ENCODE measurements at places on chromosomes 1 and 21. TPM values are rescaled to one million over a fixed set of nuclear protein-coding genes. Genes with fewer than 3 reads are reported as not detected.

DNA sequence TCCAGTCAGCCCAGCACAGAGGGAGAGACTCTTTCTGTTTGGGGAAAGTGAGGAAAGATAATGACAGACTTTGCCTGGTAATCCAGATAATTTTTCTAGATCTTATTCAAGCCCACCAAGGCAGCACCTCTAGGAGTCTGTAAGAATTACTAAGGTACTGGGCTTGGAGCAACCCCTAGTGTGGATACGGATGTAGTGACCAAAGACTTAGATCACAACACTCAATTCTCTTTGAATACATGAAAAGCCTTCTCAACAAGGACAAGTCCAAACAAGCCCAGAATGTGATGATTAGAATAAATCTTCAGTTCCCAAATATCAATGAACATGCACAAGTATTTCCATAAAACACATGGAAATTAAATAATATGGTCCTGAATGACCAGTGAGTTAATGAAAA is 206.9 kb downstream of the MRPL39 start:
- no peak for DNase-seq

- DNase-seq: no peak
Observed at GRCh38 chr1:101264697-101265096, 27.9 kb downstream of the S1PR1 start.

GRCh38 chr1:246860401-246860800 is 71.3 kb downstream of the AHCTF1 start:
- DNase-seq: no peak

Gene SUSD4
- 30.6 TPM for total RNA-seq

- no peak for DNase-seq
Observed at GRCh38 chr1:185819798-185820197, 85.6 kb downstream of the HMCN1 start.

Gene NCAM2
- total RNA-seq: 1.9 TPM

Gene SPRR5
- not detected for total RNA-seq

- no peak for DNase-seq
Observed at GRCh38 chr1:100325415-100326324, 26.6 kb upstream of the CDC14A start.

Gene A3GALT2
- total RNA-seq: not detected

- DNase-seq: no peak
Observed at GRCh38 chr1:20339811-20340457, 49.3 kb downstream of the VWA5B1 start.

Gene MRPL39
- 19.9 TPM for total RNA-seq

- DNase-seq: no peak
Observed at GRCh38 chr1:217494767-217495166, 136.1 kb downstream of the GPATCH2 start.

- DNase-seq: no peak
Observed at GRCh38 chr1:218679391-218679790, 334.3 kb downstream of the TGFB2 start.

DNA sequence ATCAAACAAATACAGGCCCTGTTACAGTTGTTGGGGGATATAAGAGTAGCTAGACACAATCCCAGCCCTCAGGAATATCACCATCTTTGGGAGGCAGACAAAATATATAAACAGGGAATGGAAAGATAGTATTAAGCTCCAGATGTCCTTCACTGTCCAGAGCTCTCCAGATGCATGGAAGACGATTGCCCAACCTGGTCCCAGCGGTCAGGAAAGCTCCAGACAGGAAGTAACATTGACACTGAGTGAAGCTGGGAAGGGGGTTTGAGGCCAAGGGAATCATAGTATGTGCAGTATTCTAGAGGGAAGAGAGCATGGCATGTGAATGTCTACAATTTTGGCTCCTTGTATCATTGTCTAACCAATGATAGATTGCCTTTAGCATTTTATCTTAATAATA is 173.9 kb upstream of the HOOK1 start:
- DNase-seq: no peak

- DNase-seq: no peak
Observed at GRCh38 chr1:229538945-229539344, 19.6 kb downstream of the ABCB10 start.

GRCh38 chr1:202348005-202348508 is 442 bp upstream of the PPP1R12B start:
- DNase-seq: no peak

Gene KIRREL1
- 37.2 TPM for total RNA-seq

- no peak for DNase-seq
Observed at GRCh38 chr1:9286556-9286955, 6.1 kb upstream of the SPSB1 start.

- DNase-seq: peak; percentile 62
Observed at GRCh38 chr1:218459878-218460711, 115.0 kb downstream of the TGFB2 start.

DNA sequence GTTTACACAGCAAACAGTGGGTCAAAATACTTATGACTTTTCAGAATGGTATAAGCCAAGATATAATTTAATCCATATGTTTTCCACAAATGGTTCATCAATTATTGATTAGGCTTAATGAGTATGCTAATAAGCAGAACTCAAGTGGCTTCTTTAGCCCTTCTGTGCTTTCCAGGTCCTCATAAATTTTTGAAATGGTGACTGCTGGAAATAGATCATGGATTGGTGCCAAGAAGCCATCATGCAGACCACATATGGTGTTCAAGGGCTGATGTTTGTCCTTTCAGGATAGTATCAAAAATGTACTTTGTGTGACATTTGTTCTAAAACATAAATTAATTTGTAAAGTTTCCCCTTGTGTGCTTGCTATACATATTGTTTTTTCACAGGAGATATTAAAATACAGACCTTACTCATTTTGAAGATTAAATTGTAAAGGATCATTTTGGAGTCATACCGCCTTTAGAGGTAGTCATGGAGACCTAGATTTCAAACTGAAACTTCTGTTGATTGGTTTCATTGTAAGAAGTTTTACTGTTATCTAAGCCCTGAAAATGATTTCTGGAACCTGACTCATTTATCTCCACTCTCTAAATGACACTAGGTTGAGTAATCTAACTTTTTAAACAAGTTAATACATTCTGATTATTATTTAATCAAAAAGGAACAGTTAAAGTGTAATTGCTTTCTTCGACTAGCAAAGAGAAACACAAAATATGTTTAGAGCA is 507.9 kb downstream of the PLA2G4A start:
- DNase-seq: no peak

Gene AUNIP
- total RNA-seq: 0.45 TPM

DNA sequence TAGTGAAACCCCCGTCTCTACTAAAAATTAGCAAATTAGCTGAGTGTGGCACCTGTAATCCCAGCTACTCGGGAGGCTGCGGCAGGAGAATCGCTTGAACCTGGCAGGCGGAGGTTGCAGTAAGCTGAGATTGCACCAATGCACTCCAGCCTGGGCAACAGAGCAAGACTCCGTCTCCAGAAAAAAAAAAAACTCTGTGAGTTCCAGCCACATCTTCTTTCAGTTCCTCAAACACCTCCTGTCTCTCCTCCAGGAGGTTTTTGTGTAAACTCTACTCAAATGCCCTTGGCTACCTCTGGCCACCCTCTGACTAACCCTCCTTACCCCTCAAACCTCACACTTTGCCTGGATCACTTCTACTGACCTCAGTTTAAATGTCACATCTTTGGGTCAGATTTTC is 38.1 kb downstream of the RCSD1 start:
- no peak for DNase-seq

DNA sequence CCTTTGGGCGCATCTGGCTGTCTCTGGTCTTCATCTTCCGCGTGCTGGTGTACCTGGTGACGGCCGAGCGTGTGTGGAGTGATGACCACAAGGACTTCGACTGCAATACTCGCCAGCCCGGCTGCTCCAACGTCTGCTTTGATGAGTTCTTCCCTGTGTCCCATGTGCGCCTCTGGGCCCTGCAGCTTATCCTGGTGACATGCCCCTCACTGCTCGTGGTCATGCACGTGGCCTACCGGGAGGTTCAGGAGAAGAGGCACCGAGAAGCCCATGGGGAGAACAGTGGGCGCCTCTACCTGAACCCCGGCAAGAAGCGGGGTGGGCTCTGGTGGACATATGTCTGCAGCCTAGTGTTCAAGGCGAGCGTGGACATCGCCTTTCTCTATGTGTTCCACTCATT is 2.2 kb upstream of the GJB4 start:
- no peak for DNase-seq

GRCh38 chr1:87154384-87154783 is 174.3 kb upstream of the LMO4 start:
- DNase-seq: no peak

- no peak for DNase-seq
Observed at GRCh38 chr1:54132495-54132894, 20.3 kb downstream of the CDCP2 start.

Gene ARID1A
- total RNA-seq: 77.5 TPM

Gene AIM2
- not detected for total RNA-seq

Gene TEKT2
- total RNA-seq: 0.28 TPM

Gene FLG
- total RNA-seq: not detected

Gene NBPF26
- 11.8 TPM for total RNA-seq

GRCh38 chr1:10539411-10540043 is 64.8 kb downstream of the PEX14 start:
- no peak for DNase-seq

- DNase-seq: no peak
Observed at GRCh38 chr1:6263716-6264115, 2.8 kb upstream of the GPR153 start.

- no peak for DNase-seq
Observed at GRCh38 chr1:181777812-181778211, 283.7 kb downstream of the ZNF648 start.

DNA sequence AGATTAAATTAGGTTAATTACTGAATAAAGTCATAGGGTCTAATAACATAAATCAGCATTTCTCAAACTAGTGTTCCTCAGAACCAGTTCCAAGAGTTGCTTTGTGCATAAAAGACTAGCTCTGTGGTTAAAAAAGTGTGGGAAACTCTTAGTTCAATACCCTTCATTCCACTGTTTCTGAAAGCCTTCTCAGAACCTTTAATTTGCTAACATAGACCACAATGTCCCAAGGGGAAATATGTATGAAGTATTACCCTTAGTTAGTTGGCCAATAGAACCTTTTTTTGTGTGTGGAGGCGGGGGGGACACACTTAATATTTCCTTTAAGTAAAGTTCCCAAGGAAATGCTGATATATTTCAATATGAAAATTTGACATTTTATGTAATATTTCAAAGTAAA is 20.4 kb downstream of the ODF2L start:
- DNase-seq: no peak

- no peak for DNase-seq
Observed at GRCh38 chr1:15023205-15023604, 130.3 kb upstream of the TMEM51 start.

Gene WNT2B
- 57.3 TPM for total RNA-seq

Gene PLPPR5
- not detected for total RNA-seq

Gene REG4
- not detected for total RNA-seq

DNA sequence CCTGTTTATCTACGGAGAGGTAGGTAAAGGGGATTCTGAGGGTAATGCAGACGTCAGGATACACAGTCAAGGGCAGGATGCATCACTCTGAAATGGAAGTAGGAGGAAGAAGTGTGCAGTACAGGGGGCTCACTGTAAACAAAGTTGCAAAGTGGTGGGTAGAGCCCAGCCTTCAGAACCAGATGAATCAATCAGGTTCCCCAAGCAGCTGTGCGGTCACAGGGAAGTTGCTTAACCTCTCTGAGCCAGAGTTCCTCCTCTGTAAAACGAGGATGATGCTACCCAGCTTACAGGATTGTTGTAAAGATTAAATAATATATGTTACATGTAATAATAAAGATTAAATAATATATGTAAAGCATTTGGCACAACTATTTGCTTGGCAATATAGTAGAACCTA is 13.5 kb upstream of the MYOM3 start:
- no peak for DNase-seq

- DNase-seq: no peak
Observed at GRCh38 chr1:200336901-200337391, 72.9 kb downstream of the ZNF281 start.

DNA sequence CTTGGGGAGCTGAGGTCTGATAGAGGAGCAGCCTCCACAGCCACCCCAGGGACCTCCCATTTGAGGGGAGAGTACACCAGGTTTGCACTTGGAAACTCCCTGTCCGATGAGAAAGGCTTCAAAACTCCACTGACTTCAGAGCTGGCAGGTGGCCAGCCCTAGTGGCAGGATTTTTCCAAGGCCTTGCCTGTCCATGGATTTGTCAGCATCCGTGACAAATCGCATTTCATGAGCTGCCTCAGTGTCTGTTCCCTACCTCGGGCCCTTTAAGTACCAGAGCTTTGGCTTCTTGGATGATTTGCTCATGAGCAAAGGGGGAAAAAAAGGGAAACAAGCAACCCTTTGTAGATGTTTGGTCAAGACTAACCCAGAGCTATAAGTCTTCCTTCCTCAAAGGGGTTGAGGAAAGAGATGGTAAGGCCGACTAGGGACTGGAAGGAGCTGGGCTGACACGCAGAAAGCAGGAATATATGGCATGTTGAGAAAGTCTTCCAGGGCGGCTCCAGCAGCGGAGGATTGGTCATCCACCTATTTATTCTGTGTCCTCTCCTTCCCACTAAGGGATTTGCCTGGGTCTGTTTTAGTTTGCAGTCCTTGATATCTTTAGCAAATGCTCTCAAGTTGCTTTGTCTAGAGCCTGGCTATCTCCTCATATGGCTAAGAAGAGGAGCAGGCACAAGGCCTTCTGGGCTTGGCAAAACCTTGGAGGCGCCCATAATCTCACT is 2.7 kb upstream of the HSPG2 start:
- DNase-seq: peak; percentile 90

DNA sequence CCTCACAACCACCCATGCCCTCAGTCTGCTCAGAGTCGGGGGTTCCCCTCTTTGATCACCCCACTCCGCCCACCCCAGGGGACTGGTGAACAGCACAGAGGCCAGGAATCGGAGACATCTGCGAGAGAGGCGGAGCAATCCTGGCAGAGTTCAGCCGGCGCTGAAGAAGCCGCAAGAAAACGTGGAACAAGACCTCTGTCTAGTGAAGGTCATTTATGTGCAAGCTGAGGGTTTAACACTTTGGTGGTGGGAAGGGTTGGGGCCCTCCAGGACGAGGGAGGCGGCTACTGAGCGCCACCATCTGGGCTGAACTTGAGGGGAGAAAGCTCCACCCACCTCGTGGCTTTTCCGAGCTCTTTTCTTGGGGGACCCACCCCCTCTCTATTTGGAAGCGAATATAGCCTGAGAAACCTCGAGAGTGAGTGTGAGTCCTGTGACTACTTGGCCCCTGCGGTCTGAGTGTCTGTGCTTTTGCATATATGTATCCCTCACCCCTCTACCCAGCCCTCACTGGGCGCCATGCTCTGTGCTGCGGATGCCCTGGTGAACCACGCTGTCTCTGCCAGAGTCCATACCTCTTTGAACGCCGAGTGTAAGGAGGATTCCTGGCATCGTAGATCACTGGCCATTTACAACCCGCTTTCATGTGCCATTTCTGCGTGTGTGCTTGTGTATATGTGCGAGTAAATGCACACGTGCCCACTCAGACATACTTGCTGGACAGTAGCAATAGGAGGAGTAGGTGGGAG is 1.2 kb upstream of the EPHA10 start:
- DNase-seq: no peak

Gene ROR1
- total RNA-seq: 15.0 TPM

Gene CGN
- total RNA-seq: 5.3 TPM
